ENCODE measurements at places on chromosomes 2 and 18. TPM values are rescaled to one million over a fixed set of nuclear protein-coding genes. Genes with fewer than 3 reads are reported as not detected.

GALNT5 gene
- 0.98 TPM for total RNA-seq

NBAS gene
- total RNA-seq = 58.1 TPM

DIS3L2 gene
- total RNA-seq = 74.9 TPM

GNAL gene
- 12.9 TPM for total RNA-seq

GRCh38 chr2:44836174-44836573, 105.3 kb upstream of the SIX3 start:
- no peaks in the 10 kb centered on the region for H3K4me1 ChIP-seq
- no peaks in the 10 kb centered on the region for H3K27me3 ChIP-seq
- DNase-seq = no peak
- H3K4me3 ChIP-seq = no peak overlapping the region

DNA sequence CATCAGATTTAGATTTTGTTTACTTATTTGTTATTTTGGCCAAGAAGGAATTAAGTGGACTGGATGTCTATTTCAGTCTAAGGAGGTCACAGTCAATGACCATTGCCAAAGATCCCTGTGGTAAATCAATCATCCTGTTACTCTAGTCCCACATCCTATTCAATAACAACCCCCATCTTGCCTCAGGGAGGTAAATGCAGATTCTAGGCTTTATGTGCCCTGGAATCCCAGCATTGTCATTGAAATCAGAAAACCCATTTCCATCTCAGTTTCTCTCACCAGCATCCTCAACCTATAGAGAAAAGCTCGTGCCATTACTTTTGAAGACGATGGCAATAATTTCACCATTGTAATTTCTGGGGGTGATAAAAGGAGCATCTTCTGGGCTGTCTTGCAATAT, 71.8 kb downstream of the SKA1 start:
- H3K4me1 ChIP-seq = no peaks in the 10 kb centered on the region
- H3K36me3 ChIP-seq = no peaks in the 10 kb centered on the region
- DNase-seq = no peak

Measured in tibial nerve (tissue), 4 donors.